ENCODE measurements at places on chromosomes 3 and 15.
A peak's percentile ranks its signal among the peaks of the same experiment; 100 is the strongest.

- DNase-seq: peak; percentile 44
Observed at GRCh38 chr3:195931582-195932273, 23.4 kb upstream of the TNK2 start.

DNA sequence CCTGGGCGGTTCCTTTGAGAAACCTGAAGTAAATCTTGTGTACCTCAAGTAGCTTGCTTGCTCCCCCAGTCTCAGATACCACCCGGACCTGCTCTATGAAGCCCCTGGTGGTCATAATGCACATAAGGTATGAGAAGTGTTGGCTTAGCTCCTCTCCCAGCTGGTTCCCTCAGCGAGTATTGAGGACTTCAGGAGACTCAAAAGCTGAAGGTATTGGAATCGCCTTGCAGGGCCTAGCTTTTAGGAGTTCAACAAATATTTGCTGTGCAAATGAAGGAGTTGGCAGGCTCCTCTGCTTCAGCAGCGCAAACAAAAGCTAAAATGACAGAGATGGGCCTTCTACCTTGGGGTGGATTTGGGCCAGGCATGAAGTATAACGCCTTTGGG is 1.7 kb downstream of the CMTM8 start:
- no peak for DNase-seq

DNA sequence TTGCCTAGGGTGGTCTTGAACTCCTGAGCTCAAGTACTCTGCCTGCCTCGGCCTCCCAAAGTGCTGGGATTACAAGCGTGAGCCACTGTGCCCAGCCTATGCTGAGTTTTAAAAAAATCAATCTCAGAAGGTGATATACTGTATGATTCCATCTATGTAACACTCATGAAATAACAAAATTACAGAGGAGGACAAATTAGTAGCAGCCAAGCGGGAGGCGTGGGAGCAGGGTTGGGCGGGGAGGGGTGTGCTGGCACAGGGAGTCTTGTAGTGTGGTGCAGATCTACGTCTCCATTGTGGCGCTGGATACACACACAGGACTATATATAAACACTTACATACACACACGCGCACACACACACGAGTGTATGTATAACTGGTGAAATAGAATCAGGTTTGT is 80.6 kb upstream of the LINGO1 start:
- no peak for DNase-seq

DNA sequence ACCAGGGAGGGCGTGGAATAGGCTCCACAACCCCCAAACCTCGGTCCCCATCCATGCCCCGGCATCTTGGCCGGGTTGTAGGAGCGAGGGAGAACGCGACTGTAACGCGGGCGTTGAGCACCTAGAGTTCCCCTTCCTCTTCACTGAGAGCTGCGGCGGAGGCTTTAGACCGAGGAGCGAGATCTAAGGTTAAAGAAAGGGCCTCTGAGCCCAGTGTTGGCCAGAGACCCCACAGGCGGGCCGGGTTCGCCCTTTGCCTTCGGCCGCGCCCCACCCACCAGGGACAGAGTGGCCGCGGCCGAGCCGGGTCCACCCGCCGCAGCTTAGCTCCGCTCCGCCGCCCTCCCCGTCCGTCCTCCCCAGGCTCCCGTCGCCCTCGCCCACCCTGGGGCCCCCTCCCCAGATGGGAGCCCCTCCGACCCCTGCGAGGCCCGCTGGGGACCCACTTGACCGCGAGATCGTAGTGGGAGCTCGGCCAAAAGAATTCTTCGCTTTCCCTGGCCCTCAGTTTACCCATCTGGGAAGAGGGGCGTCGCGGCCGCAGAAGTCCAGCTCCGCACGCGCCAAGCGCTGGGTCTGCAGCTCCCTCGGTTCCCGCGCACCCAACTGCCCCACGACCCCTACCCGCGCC is 425 bp downstream of the ANPEP start:
- DNase-seq: no peak

DNA sequence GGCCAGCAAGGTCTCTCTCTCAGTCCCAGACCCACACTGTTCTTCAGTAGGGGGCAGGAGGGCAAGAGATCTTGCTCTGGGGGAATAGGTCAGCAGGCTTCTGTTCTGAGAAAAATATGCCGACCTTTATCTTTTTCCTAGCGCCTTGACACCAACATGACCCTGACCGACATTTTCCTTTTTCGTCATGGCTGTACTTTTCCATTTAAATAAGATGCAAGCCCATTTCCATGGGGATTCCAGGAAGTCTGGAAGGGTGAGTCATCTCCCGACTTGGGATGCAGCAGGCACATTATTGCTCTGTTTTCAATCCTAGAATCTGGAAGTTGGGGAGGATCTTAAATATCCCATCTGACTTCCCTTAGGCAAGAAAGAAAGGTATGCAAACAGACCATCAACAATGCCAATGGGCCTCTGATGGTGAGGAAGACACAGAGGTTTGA is 261.5 kb upstream of the LRTM1 start:
- DNase-seq: no peak

DNA sequence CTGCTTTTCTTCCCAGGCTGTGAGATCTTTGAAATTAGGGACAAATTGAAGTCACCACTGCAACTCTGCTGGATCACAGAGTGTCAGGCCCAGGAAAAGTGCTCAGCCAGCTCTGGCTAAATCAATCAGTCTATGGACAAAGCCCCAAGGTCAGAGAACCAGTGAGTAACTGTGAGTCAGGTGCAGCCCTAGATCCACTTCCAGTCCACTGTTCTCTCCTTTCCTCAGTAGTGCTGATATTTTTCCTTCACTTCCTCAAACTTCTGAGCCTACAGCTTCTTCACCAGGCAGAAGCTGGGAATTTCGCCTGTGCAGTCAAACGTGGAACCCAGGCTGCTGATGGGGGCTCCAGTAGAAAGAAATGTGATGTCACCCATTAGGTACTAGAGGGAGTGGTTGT is 75.1 kb upstream of the TRIM42 start:
- DNase-seq: no peak

DNA sequence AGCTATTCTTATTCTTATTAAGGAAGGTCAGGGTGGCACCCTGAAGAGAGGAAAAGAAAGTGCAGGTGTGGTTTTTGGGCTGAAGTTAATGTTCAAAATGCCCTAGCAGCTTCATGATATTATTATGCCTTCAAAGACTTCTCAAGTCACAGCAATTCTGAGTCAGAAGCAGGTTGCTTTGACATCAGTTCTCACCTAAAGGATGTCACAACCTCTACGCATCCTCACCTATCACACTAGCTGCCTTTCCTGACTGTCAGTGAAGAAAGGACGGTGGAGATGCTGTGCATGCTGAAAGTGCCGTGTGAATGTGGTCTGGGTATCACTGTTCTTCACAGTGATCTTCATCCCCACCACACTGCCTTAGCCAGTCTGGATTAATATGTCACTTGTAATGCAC is 49.6 kb downstream of the NPTN start:
- no peak for DNase-seq

DNA sequence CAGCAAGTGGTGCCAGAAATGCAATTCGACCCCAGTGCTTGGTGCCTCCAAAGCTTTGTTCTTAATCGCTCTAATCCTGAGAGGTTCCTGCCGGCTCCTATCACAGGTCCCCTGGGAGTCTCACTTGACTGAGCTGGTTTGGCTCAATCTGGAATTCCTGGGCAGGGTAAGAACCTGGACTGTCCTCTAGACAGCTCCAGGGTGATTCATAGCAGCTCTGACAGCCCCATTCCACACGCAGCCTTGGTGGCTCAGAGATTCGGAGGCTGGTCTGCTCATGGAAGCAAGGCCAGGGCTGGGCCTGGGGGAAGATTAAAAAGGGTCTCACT is 37.9 kb downstream of the MYO5C start:
- DNase-seq: no peak

- no peak for DNase-seq
Observed at GRCh38 chr3:159832024-159832423, 156.6 kb upstream of the IL12A start.

- DNase-seq: no peak
Observed at GRCh38 chr3:33892655-33893054, 94.2 kb downstream of the PDCD6IP start.

DNA sequence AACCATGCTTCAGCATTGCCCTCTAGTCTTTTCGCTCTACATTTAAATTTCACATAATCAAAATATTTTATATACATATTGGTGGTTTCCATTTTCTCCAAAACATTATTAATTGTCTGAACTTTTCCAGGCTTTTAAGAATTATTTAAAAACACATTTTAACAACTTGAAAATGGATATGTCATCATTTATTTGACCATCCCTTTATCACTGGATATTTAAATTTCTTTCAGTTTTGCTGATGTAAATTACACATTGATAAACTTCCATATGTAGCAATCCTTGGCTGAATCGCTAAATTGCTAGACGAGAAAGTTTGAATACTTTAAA is 146.0 kb downstream of the ATP10A start:
- DNase-seq: no peak

- DNase-seq: peak; percentile 59
Observed at GRCh38 chr3:37909067-37909911, 47.6 kb downstream of the CTDSPL start.

GRCh38 chr15:88894819-88895767 is at the start of gene HAPLN3:
Gene HAPLN3 (minus strand): TSS chr15:88895544. CDS start chr15:88887298, 8,246 bp downstream.
- DNase-seq: no peak

- DNase-seq: no peak
Observed at GRCh38 chr3:57065588-57065987, 5.1 kb downstream of the SPATA12 start.

GRCh38 chr3:127672429-127673190 is at the start of gene ABTB1:
Gene ABTB1 (plus strand): TSS chr3:127672952. CDS start chr3:127673026, 74 bp downstream.
- peak; percentile 61 for DNase-seq

DNA sequence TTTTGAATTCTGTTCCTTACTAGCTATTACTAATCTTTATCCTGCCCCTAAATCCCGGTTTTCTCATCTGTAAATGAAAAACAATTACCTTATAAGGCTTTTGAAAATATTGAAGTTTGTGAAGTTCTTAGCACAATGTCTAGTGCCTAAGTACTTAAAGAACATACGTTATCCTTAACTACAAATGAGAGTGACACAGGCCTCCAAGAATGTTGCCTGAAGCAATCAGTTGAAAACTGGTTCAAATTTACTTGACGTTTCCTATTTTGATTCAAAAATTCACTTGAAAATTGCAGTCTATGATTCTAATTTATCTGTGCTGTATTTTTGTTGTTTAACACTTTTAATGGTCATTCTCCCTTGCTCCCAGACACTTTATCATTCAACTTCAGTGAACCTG is 3.2 kb downstream of the SENP7 start:
- no peak for DNase-seq

DNA sequence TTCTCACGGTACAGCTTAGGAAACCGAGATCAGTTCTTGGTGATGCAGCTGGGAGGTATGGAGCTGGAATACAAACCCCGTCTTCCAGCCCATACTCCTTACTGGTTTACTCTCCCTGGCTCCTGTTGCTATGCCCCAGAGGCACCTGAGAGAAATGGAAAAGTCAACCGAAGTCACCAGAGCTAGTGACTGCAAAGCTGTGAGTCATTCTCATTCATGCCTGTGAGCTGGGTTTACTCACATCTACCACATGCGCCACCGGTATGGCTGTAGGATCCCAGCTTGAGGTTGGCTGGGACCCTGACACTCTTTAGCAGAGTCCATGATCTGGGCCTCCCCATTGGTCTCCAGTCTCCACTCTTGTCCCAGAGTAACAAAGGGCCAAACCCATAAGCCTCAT is 111.5 kb upstream of the ETV5 start:
- no peak for DNase-seq

- DNase-seq: no peak
Observed at GRCh38 chr3:144294659-144295538, 323.3 kb downstream of the DIPK2A start.

GRCh38 chr3:42517117-42517516 is 14.7 kb downstream of the VIPR1 start:
- DNase-seq: no peak

DNA sequence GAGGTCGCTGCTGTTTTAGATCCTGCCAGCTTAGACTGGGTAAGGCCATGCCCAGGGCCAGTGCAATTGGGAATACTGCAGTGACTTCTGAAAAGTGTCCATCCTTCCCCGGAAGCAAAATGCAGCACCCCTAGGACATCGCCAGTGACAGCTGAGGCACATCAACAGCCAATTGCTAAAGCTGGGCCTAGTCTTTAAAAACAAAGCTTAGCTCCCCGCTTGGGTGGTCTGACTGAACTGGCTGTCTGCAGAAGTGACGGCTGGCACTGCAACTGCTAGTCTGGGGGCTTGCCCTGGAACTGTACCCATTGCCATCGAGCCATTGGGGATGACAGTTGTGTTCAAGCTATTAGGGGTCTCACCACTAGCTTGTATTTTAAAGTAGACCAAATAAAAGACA is 4.3 kb downstream of the LYSMD4 start:
- DNase-seq: no peak

- DNase-seq: no peak
Observed at GRCh38 chr3:196340466-196340865, 2.3 kb upstream of the TM4SF19 start.

GRCh38 chr3:133548090-133548489 is 25.4 kb upstream of the CDV3 start:
- DNase-seq: no peak

GRCh38 chr3:38151667-38152265 is 13.3 kb downstream of the MYD88 start:
- no peak for DNase-seq

DNA sequence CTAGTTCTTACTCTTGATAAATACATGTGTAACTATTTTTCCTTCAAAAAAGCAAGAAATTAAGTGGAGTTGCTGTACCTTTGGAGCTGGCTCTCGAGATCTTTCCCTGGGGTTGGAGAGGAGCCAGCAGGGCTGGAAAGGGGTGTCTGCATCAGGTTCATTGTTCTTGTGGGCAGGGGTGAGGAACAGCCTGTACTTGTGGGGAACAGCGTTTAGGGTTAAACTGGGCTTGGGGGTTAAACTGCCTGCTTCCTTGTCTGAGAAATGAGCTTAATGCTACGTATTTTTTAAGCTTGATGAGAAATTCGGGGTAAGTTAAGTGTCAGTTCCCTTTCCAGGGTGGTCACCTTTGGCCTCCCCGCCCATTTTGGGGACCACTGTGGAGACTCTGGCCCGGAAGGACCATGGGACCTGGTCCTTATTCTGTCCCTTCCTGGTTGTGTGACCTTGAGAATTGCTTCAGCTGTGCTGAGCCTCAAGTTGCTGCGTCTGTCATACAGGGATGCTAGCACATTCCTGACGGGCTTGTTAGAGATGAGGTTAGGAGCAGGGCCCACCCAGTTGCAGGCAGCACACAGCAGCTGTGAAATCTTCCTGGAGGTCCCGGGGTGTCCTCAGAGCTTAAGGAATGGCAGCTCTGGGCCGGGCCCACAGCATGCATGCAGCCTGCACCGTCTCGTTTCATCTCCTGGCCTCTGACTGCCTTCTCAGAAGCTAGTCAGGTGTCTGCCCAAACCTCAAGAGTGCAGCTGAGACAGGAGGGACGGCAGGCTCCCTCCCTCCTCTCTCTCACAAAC is 11.6 kb downstream of the H1-8 start:
- no peak for DNase-seq

- DNase-seq: no peak
Observed at GRCh38 chr3:105853801-105854432, 14.9 kb downstream of the CBLB start.

- DNase-seq: peak; percentile 60
Observed at GRCh38 chr3:127074900-127075360, 92.0 kb downstream of the PLXNA1 start.

- no peak for DNase-seq
Observed at GRCh38 chr3:191973820-191974219, 512.9 kb downstream of the PYDC2 start.

All from posterior cingulate gyrus (tissue), 11 donors.